ENCODE measurements at places on chromosomes 2 and 18.
A peak's percentile ranks its signal among the peaks of the same experiment; 100 is the strongest.

DNA sequence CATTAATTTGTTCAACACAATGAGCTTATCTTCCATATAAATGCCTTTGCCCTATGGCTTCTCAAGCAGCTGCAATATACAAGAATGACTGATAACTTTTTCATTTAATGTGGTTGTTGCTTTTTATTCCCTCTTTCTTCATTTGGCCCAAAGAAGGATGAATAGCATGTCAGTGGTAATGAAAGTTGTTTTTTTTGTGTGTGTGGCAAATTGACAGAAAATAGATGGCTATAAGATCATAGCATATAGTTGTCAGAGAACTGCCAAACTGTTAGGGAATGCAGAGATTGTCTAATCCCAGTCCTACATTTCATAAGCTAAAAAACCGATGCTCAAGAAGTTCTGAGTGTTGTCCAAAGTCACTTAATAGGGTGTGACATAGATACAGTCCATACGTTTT, 244.3 kb downstream of the ACTR3 start:
- DNase-seq = no peak

GRCh38 chr2:68745006-68745405, 10.4 kb downstream of the ARHGAP25 start:
- DNase-seq = no peak

GRCh38 chr2:189553504-189554088, 27.0 kb downstream of the SLC40A1 start:
- DNase-seq = no peak

DNA sequence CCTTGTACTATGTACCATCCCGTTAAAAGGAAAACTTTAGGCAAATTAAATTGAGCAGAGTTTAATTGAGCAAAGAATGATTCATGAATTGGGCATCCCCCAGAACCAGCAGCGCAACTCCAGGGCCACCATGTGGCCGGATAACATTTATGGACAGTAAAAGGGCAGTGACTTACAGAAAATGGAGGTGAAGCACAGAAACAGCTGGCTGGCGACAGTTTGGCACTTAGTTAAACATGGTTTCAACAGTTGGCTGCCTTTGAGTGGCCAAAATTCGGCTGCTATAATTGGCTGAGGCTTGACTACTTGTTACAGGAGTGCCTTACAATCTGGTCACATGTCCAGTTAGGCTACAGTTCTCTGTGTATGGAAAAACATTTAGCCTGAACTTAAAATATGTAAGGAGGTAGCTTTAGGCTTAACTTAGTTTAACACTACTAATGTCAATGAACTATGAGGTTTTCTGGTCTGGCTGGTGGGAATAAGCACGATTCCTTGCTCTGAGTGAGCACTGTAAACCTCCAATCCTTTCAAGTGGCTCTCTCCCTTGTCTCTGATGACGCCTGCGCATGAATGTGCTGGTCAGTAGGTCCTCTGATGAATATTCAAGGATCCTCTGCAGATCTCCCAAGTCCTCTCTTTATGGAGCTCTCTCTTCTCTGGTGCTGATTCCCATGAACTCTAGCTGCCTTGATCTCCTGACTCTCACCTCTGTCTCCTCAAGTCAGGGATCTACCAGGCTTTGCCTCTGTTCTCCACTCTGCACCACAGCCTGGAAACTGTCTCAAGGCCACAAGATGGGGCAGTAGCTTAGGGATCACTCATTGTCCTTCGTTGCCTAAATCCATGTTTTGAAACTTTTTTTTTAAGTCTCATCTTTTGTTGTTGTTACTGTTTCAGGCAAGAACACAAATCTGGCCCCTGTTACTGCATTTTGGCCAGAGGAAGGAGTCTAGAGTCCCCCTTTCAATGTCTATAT, 24.4 kb upstream of the RAB31 start:
- DNase-seq = peak; percentile 23

DNA sequence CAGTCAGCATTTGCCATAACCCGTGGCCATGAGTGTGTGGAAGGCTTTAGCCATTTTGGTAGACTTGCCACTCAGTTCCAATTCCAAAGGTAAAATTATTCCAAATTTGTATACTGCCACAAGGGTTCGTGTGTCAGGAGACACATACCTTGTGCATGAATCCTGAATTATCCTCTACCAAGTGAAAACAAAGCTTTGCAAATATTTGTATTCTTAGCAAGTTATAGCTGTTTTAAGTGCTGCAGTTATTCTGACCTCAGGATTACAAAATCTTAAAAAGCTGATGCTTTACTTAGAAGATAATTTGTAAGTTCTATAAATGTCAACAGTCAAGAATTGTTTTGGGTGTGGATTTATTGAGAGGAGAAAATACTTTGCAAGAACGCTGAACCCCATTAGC, 100.6 kb downstream of the ANTXR1 start:
- no peak for DNase-seq

All from GM23338 (cell line).